ENCODE measurements at places on chromosomes 3 and 15.

GRCh38 chr3:11384074-11384473, 111.9 kb downstream of the ATG7 start:
- DNase-seq: no peak

- no peak for DNase-seq
These were observed 54.8 kb downstream of the MAGEF1 start for GRCh38 chr3:184656829-184657681.

- no peak for DNase-seq
These were observed 309.1 kb downstream of the KCNH8 start for GRCh38 chr3:19457449-19457848.

- no peak for DNase-seq
These were observed 4.3 kb downstream of the ISL2 start for GRCh38 chr15:76340803-76341365.

- no peak for DNase-seq
These were observed 219.0 kb upstream of the ONECUT1 start for GRCh38 chr15:53009093-53009492.

DNA sequence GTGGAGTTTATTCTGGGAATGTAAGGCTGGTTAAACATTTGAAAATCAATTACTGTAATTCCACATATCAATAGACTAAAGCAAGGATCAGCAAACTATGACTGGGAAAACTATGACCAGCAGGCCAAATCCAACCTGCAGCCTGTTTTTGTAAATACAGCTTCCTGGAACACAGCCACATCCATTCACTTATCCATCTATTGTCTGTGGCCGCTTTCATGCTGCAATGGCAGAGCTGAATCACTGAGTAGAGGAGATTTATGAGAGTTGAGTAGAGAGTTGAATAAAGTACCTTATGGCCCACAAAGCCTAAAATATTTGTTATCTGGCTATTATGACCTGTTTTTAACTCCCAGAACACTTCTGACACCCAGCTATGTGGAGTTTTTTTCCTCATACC, 12.2 kb downstream of the MYLK start:
- no peak for DNase-seq

DNA sequence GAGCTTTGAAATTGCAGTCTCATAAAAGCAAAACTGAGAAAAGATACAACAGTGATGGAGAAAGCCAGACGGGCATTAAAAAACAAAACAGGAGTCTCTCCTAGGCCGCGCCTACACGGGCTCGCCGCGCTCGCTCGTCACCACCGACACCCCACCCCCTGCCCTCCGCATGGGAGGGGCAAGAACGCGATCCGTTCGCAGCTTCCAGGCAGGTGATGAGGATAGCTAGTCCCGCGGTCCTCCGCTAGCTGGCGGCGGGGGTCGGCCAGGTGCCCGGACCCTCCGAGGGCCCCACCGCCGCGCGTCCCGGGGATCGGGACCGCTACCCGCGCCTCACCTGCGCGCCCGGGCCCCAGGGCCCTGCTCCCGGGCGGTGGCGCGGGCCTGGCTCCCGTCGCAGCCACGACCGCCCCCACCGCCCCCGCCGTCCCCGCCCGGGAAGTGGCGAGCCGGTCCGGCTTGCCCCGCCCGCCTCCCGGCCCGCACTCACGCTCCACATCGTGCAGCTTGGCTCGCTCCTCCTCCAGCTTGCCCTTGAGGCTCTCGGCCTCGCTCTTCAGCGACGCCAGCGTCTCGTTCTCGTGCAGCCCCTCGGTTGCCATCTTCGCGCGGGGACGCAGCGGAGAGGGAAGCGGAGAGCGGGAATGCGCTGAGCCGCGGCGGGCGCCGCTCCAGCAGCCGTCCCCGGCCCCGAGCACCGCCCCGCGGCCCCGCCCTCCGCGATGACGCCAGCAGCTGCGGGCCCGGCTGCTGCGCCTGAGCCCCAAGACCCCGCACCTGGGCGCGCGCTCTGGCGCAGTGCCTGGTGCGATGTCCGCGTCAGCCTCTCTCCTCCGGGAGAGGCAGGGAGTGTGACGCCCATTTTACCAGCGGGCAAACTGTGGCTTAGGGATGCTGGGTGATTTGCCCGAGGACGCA, 11.7 kb downstream of the GNB5 start:
- peak; percentile 39 for DNase-seq

DNA sequence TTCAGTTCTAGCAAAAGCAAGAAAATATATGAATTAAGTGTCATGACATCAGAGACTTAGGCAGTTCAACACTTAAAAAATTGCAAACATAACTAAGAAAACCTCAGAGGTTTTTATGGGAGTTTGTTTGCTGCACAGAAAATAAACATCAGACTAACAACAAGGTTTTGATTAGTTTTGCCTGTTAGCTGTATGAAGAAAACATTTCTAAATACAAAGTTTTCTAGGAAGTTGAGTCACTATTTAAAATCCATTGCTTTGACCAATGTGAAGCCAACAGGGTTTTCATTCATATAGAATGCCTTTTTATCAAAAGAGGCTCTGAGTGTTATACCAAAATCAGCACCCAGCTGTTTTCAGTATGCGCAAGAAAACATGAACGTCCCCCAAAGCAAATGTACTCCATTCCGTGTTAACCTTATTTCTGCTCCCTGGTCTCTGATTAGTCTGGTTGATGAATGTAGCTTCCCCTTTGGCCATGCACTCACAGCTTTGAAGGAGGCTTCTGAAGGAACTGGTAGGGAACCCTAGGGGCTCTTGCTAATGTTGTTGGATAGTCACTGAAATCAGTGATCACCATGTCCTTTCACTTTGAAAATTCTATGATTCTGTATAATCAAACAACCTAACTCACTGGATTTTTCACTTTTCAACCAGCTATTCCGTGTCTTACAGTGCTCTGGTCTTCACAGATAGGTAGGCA, 89.6 kb upstream of the TSEN2 start:
- peak; percentile 30 for DNase-seq

DNA sequence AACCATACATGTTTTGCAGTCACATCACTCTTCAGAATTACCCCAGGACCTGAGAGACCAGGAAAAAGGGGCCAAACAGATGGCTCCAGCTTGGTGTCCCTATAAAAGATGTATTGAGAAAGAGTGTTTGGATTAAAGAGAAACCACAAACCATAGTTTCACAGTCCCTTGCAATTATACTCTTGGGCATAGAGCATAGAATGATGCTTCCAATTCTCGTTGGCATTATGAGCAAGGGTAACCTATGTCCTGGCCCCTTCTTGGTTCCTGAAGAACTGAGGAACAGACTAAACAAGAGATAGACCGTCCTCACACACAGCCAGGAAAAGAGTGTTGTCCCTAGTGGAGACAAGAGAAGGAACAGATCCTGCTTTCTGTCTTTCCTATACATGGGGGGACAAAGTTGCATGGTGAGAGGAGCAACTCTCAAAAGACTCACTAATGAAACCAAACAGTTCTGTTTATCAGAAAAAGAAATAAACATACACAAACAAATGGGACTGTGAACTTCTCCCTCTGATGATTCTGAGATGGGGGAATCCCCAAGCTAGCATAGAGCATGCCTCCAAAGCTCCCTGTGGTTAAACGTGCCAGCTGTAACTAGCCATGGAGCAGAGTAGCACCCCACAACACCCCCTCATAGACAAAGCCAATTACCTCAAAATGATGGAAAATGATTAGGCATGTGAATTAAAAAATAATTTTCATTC, 908.6 kb downstream of the NTRK3 start:
- DNase-seq: no peak

GRCh38 chr3:158747417-158747816, 15.2 kb upstream of the RARRES1 start:
- no peak for DNase-seq

DNA sequence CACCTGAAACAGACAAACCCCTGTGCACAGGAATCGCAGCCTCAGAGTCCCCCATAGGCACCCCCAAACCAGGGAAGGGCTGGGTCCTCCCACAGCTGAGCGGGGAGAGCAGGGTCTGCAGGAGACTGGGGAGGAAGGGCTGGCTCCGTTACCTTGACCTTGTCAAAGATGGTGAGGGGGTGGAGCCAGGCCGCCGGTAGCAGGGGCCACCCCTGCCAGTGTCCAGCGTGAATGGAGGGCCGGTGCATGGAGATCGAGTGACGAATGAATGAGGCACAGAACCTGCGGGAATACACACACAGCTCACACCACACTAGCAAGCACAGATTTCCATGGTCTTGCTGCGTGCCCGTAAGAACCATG, 102.2 kb downstream of the TMEM266 start:
- no peak for DNase-seq

DNA sequence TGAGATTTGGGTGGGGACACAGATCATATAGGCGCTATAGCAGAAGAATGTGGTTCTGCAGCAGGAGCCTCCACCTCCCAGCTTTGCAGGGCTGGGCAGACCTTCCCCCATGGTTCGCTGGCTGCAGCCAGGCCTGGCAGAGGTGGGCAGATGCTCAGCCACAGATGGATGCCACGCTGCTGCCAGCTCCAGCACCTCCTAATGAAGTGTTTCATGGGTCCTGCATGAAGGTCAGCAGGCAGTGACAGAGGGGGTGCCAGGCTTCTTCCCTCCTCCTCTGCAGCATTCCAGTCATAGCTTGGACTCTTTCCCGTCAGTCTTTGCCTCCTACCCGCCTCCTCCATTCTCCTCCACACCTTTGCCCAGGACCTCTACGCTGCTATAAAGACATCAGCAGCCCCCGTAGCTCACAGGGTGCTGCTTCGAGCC, 85.9 kb downstream of the SLCO3A1 start:
- DNase-seq: no peak

GRCh38 chr15:55685286-55685685, 57.7 kb downstream of the PRTG start:
- DNase-seq: no peak

DNA sequence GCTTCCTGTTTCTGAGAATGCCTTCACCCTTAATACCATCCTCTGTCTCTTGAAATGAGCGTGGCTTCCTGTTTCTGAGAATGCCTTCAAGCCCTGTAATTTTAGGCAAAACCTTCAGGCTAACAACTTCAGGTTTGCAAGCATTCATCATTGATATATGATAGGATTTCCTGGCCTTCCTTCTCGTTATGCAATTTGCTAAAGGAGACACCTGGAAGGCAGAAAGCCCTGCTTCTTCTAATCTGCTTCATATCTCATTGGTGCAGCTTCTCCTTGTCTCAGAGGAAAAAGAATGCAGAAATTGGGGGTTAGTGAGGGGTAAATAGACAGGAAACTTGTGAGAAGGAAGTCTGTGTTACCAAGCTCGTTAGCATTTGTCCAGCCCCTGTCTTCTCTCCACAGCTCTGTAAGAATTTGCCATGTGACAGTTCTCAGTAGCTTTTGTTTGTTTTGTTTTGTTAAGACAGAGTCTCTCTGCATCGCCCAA, 7.3 kb downstream of the ARL6IP5 start:
- DNase-seq: peak; percentile 86

GRCh38 chr15:74306781-74307217, 60.6 kb downstream of the CYP11A1 start:
- DNase-seq: no peak

All from MV-4-11 (cell line).